ENCODE measurements at places on chromosomes 6 and 20.
A peak's percentile ranks its signal among the peaks of the same experiment; 100 is the strongest.

DNA sequence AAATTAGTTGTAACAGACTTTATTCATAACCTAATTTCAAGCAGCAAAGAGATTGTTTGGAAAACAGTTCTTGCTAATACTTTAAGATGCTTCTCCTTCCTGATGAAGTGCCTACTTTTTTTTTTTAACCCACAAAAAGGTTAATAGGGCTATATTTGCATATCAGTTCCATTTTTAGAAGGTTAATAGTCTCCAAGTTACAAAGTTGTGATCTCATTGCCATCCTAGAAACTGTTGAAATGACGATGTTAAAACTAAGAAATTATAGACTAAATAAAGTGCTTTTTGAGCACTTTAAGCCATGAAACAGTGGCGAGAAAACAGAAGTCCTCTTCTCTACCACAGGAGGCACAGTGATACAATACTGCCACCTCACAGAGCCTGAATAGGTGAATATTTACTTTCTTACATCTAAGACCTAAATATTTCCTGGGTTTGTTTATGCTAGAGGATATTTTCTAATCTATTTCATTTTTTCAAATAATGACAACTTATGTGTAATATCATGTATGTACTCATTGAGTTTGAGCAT, 5.3 kb downstream of the RNF144B start:
- DNase-seq: no peak

DNA sequence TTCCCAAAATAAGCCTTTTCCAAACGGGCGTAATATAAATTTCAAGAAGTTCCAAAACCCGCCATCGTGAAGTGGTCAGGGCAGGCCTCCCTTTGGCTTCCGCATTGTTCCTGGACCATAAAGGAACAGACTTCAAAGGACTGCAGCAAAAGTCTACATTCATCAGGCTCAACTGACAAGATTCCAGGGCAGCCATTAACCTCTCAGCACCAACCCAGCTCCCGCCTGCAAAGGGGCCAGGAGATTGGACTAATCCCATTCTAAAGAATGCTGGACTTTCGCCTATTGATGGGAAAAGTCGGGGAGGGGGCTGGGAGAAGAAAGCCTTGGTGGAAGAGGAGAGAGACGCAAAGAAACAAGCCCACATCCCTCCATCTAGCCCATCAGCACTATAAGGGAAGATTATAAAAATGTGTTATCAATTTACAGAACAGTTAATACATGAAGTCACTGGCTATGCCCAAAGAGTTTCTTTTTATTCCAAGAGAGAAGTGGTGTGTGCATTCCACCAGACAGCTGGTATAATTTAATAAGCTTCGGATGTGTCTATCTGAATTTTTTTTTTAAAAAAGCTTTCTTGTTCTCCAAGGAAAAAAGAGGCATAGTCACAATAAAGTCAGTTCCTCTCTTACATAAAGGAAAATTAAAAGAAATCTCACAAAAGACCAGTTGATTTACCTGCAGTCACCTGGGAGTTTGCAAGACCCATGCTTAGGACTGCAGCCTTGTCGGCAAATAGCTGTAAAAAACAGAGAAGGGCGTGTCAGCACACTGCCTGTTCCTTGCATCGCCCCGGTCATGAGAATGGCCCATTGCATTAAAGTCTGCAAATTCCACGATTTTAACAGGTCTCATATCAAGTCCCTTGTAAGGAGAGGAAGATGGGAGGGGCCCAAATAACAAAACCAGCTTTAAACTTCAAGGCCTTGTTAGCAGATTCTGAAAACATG, 17.8 kb downstream of the JAG1 start:
- no peak for DNase-seq

- DNase-seq: no peak
These were observed 36.9 kb downstream of the SNX9 start for GRCh38 chr6:157859775-157860504.

GRCh38 chr6:64013011-64013410, 377.4 kb downstream of the PHF3 start:
- DNase-seq: no peak

- no peak for DNase-seq
These were observed 428.8 kb upstream of the ID4 start for GRCh38 chr6:19408331-19408730.

GRCh38 chr6:16200321-16200883, 38.0 kb upstream of the GMPR start:
- peak; percentile 14 for DNase-seq

GRCh38 chr6:112620812-112621569, 273.9 kb downstream of the RFPL4B start:
- peak; percentile 16 for DNase-seq

DNA sequence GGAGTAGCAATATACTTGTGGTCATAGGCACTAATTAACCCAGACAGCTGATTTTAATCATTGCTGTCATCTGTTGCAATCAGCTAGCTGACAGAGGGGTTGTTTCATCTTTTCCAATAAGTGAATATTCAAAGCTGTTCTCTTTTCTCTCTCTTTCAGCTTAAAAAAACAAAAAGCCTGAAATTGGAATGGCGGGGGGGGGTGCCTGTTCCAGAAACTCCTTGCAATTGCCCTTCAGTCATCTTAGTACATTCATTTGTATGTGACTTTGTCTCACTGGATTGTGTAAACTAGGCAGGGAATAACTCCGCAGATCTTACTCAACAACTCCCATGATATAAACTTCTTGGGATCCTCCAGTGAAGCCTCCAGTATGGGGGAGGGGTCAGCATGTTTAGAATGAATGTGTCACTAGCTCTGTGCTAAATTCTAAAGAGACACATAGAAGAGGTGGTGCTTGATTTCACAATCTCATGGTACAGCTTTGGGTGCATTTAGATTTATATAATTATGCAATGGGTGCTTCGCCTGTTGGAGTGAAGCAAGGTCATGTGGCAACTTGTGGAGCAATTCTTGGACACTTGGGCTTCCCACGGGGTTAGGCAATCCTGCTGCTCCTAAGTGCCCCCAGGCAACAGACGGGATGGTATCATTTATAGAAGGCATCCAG, 40.1 kb downstream of the SLC24A3 start:
- no peak for DNase-seq

Measured in NCI-H1417 (cell line).